ENCODE measurements at places on chromosomes 1 and 21.

DNA sequence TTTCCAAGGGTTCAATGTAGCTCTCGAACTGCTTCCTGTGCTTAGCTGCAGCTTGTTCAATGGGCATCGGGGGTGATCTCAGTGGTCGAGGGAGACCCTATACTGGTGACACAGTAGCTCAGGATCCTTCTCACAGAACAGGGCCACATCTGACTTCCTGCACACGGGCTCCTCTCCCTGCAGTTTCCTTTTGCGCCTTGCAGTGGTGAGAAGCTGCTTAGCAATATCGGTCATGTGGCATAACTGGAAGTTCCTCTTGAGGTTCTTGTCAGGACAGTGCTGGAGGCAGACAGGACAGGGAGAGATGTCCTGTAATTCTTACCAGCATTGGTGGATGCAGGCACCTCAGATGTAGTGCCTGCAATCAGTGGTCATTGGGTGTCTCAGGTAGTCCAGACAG is 140.5 kb upstream of the MAP1LC3C start:
- DNase-seq, result no peak

- no peak for DNase-seq
These were observed 47.8 kb downstream of the AZIN2 start for GRCh38 chr1:33128781-33129180.

DNA sequence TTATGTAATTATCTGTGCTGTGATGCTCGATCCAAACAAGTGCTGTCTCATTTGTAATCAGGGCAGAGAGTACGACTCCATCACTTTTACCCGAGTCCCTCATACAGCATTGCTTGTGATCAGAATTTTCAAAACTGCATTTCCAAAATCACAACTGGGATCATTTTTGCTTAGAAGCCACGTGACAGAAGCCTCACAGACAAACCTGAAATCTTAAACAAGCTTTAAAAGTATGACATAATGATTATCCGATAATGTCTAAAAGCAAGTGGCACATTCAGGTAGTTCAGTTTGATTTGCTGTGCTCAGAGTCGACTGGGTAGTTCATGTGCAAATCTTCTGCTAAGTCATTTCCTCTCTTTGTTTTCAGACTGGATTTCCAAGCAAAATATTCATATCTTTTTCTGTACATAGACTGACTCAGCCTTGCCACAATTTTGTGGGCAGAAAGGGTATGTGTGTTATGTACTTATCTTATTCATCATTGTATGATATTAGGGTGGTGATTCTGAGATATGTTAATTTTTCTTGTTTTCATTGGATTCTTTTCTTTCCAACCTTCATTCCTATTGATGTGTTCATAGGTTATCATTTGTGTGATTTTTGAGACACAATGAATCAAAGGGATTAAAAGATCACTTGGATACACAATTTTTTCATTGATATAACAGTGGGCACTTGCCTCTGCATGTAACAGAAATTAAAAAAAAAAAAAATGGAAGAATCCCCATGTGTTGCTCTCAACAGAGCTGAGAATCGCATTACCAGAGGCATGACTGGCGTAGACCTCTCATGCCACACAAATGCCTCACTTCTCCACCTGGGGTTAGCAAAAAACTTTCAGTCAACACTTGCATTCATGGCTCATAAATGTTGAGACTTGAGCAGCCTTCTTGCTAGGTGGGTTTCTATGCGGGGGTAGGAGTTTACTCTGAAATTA is 355.7 kb downstream of the LTN1 start:
- no peak for DNase-seq

DNA sequence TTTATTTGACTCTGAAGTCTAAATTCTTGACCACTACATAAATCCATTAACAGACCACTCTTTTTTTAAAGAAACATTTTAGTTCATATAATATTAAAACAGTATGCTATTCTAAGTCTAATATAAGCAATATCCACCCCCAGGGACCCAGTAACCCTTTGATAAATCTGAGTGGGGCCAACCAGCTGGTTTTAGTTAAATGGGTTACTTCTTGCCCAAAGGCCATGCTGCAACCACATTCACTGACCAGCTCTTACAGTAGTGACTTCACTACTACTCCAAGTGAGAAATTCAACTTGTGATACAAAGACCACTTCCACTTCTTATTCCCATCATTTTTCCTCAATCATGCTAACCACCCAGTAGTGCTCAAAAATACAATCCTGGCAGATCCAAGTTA is 20.5 kb downstream of the FUBP1 start:
- no peak for DNase-seq

DNA sequence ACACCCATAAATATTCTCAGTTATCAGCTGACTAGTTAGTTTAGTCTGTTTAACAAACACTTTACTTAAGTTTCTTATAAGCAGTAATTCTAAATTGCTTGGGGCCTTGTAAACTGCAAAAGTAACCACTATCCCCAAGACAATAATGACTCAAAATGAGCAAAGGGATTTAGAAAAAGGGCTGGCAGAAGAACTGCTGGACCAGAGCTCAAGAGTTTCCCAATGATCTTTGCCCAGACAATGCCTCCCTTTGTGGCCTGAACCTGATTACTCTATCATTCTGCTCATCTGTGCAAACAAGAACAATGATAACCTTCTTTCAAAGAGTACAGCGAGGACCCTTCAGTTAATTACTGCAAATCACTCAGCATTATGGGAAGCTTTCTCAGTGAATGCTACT is 123.5 kb downstream of the TIAM1 start:
- no peak for DNase-seq

- DNase-seq, result no peak
These were observed 136.6 kb downstream of the PLXNA2 start for GRCh38 chr1:208107425-208108212.

DNA sequence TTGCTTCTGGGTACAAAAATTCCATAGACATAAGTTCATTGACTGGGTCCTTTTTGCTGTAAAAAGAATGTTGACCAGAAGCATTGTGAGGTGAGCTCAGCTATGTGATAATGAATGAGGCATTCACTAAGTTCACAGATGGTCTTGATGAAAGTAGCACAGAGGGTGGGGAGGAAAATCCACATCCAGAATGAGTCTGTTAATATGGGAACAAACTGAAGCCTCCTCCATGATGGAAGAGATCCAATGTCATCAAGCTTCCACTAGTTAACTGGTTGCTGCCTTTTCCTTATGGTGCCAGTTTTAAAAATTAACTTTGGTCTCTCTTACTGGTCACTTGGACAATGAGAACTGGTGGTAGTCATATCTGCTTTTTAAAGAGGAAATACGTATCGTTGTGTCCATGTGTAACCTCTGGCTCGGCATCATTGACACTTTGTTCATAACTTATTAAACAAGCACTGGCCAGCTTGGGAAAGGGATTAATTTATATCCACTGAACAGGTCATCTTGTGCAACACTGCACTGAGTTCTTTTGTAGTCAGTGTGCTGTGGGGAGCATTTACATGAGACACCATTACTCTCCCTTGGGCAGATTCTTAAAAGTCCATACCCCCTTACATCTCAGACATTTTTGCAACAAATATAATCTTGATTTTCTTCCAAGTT is 88.6 kb downstream of the ADAMTS1 start:
- no peak for DNase-seq

DNA sequence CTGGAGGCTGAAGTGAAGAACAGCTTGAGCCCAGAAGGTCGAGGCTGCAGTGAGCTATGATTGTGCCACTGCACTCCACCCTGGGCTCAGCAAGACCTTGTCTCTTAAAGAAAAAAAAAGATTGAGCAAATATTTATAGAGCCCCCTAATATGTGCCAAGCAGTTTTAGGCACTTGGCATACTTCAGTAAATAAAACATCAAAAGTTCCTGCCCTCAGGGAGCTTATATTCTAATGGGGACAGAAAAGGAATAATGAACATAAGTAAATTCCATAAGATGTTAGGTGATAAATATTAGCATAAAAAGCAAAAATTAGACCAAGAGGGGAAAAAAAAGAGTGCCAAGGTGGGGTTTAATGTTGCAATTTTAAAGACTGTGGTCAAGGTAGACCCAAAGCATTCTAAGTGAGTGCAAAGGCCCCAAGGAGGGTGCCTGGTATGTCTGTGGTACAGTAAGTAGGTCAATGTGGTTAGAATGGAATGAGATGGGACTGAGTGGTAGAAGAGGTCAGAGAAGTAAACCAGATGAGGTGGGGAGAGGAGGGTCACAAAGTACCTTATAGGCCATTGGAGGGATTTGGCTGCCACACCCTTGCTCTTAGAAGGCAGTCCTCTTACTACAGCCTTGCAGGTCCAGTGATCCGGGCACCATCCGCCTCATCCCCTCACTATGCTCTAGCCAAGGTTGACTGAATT is 2.2 kb upstream of the TOE1 start:
- no peak for DNase-seq

GRCh38 chr1:152739841-152740240 is 18.0 kb upstream of the KPRP start:
- no peak for DNase-seq

- DNase-seq, result no peak
These were observed 184.1 kb downstream of the PSMG1 start for GRCh38 chr21:38999161-38999560.

DNA sequence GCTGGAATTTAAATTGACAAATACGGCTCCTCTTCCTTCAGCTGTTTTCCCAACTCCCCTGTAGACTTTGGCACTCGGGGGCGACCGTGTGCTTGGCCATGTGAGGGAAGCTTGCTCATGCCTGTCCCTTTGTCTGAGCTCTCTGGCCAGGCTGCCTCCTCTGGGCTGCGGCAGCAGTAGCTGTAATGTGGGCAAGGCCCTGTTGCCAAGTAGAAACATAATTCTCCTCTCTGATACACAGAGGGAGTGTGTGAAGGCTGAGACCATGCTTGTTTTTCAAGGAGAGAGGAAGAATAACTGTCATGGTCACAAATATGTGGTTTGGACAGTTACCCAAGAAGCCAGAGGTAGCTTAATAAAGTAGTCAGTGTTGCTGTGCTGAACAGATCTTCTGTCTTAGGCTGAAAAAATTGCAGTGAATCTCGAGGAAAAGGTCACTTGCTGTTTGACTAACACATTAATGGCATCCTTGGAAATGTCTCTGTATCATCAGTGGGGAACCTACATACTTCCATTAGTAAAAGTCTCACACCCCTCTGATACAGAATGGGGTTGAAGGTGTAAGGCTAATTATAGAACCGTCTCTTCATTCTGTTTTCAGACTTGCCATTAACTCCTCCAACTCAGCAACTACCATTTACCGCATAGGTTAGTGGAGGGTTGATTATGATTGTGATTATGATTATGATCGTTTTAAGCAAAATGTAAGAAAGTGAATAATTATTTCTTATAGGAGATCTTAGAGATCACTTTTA is 94.6 kb downstream of the TGFB2 start:
- no peak for DNase-seq

GRCh38 chr1:174075245-174075692 is 53.1 kb upstream of the RC3H1 start:
- DNase-seq, result no peak

- no peak for DNase-seq
These were observed 300 bp downstream of the USP24 start for GRCh38 chr1:55214934-55215193.

DNA sequence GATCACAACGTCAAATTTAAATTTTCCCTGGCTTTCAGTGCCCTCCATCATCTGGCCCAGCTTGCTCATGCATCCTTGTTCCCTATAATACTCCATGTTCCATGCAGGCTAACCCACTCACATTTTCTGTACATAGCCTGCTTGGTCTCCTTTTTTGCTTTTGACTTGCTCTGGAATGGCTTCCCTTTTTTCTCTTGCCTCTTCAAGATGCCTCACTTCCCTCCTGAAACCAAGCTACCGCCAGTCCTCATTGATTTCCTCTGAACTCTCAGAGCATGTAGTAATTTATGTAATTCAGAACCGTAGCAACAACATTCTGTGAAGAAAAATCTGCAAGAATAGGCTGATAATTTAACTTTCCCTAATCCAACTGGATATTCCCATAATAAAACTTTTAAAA is 10.3 kb downstream of the CAP1 start:
- DNase-seq, result no peak

DNA sequence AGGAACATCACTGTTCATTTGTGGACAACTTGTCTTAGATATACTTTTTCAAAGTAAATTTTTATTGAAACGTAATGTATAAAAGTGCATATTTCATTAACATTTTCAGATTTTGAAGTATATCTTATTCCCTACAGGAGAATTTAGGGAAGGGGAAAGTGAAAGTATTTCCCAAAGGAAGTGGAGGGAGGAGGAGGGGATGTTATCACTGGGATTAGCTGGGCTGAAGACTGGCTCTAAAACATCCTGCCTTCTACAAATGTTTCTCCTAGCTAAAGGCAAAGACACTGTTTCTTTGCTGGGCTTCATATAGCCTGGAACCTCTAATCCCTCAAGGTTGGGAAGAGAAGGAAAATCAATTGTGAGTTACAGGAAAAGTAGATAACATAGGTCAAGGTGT is 7.1 kb upstream of the ZNF697 start:
- no peak for DNase-seq

DNA sequence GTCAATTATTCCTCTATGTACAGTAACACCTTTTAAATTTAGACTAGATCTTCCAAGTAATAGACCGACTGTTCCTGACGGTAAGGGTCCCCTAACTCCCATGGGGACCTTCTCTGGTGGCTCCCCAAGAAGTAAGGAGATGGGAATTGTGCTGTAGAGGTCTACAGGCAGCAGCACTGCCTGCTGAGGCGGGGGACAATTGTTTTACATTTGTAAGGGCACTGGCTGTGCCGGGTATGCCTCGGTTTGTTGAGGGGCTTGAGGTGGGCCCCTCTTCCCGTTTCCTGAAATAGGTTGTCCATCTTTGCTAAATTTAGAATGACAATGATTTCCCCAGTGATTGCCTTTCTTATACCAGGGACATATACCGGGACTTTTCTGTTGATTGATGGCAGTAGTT is 13.1 kb upstream of the L1TD1 start:
- no peak for DNase-seq

- DNase-seq, result no peak
These were observed 95.9 kb downstream of the RASAL2 start for GRCh38 chr1:178189814-178190213.

DNA sequence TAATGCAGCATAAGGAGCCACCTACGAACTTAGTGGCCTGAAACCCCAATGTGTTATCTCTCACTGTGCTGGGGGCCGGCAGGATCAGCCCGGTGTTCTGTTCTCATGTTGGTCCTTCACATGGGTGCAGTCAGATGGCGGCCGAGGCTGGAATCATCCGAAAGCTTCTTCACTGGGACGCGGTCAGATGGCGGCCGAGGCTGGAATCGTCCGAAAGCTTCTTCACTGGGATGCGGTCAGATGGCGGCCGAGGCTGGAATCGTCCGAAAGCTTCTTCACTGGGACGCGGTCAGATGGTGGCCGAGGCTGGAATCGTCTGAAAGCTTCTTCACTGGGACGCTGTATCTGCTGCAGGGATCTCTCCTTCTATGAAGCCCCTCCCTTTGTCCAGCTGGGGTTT is 12.6 kb upstream of the PCBP3 start:
- no peak for DNase-seq

GRCh38 chr1:169475806-169476387 is 9.8 kb downstream of the SLC19A2 start:
- DNase-seq, result no peak

DNA sequence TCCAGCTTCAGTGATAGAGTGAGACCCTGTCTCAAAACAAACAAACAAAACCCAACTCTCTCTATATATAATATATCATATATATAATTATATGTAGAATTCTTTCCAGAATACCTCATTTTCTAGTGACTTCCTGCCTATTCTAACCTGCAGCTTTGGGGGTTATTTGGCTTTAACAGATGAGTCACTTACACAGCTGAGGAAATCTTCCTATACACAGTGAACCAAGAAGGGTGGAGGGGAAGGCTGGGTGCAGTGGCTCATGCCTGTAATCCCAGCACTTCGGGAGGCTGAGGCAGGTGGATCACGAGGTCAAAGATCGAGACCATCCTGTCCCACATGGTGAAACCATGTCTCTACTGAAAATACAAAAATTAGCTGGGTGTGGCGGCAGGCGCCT is 9.2 kb downstream of the RAB29 start:
- no peak for DNase-seq
